ENCODE measurements at places on chromosomes 5 and 9.

- DNase-seq: no peak
Measured at GRCh38 chr9:19371942-19372341, 8.1 kb downstream of the RPS6 start.

DNA sequence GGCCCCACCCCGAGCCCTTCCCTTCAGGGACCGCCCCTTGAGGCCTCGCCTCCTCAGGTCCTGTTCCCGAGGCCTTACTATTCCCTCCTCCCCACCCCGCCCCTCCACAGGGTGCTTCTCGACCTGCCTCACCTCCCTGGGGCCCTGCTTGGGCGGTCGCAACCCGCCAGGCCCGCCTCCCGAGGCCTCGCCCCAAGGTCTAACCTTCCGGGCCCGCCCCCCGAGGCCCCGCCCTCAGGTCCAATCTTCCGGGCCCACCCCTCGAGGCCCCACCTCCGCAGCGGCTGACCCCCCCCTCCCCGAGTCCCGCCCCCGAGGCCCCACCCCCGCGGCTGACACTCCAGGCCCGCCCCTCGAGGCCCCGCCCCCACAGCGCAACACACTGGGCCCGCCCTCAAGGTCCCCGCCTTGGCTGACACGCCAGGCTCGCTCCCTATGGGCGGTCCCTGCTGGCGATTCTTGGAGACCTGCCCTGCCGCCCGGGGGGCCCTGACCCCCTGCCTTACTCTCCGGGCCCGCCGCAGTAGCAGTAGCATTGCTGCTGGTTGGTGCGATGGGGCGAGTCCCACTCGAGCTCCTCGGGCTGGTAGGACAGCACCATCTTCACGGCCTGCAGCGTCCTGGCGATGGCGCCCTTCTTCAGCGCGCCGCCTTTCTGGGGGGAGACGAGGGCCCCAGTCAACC lies 8.2 kb downstream of the PHF19 start:
- DNase-seq: peak; percentile 95

GRCh38 chr9:121750259-121750714 lies 98.9 kb downstream of the DAB2IP start:
- no peak for DNase-seq

- no peak for DNase-seq
Measured at GRCh38 chr5:116872986-116873385, 298.4 kb upstream of the SEMA6A start.

GRCh38 chr5:1962619-1963355 lies 80.1 kb upstream of the IRX4 start:
- DNase-seq: no peak

- DNase-seq: no peak
Measured at GRCh38 chr9:128684065-128684324, 5.0 kb upstream of the SET start.

GRCh38 chr9:3027210-3027609 lies 183.3 kb upstream of the PUM3 start:
- no peak for DNase-seq

DNA sequence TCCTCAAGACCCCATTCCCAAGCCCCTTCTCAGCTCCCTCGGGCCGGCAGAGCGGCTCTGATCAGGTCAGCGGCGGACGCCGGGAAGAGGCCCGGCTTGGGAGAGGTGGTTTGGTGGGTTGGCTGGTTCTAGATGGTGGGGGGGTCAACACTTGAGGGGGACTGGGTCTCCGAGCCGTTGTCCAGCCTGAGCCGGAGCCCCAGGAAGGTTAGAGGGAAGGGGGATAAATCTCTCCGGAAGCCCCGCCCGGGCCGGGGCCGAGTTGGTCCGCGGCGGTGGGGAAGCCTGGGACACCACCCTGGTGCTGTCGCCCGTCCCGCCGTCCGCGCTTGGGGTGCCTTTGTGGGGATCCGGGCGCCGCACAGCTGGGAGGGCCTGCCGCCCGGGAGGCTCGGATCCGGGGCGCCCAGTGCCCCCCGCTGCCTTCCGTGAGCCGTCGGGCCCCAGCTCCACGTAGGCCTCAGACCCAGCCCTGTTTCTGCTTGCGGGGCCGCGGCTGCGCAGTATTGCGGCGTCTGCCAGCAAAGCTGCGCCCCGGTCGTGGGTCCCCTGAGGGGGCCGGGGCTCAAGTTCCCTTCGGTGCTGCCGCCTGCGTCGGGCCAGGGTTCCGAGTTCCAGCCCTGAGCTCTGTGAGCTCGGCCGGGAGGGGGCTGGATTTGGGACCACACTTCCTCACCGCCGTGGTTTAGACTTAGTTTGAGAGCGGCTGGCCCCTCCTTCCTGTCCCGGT lies 542 bp upstream of the TRIM52 start:
- DNase-seq: peak; percentile 66

DNA sequence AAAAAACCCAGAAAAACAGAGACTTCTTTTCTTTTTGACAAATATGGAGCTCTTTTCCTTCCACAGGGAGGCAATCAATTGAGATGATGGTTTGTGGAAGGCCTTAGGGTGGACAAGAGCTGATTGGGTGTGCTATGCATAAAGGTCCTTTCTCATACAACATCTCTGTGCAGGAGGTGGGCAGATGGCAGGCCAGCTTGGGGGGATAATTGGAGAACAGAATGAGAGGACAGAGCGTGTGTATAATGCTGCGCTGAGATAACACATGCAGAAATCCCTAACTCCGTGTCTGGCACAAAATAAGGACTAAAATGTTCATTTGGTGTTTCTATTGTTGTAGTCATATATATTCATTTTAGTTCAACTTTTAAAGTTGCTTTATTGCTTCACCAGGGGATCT lies 159.0 kb upstream of the MEF2C start:
- no peak for DNase-seq

DNA sequence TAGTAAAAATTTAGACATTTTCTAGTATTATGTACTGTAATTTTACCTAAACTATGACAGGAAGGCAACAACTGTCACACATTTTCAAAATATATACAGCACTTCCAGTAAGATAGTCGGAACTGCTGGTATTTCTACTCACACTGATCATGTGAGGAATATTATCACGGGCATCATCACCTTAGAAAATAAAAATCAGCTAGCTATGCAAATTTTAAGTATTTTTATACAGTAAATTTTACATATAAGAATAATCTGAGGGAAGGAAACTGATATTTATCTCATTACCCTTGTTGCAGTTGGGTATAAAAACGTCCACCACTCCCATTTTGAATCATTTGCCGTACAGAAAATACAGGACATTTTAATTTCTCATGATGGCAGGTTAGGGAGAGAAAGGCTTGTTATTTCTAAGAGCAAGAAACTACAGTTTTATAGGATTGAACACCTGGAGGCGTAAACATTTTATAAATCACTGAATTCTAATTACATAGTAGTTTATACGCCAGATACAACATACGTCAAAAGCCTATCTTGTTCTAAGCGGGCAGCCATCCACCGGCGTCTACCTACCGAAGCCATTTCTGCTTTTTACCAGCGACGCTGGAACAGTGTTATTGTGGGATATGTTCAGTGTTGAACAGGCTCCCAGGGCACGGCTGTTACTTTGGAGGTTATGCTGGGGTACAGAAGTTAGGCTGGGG lies 729 bp upstream of the TNPO1 start:
- peak; percentile 4 for DNase-seq

- DNase-seq: peak; percentile 37
Measured at GRCh38 chr5:78467752-78468357, 107.4 kb downstream of the SCAMP1 start.

- no peak for DNase-seq
Measured at GRCh38 chr9:112007575-112008240, 111.1 kb downstream of the UGCG start.

GRCh38 chr5:61306531-61307131 lies 25.4 kb upstream of the ZSWIM6 start:
- DNase-seq: no peak

DNA sequence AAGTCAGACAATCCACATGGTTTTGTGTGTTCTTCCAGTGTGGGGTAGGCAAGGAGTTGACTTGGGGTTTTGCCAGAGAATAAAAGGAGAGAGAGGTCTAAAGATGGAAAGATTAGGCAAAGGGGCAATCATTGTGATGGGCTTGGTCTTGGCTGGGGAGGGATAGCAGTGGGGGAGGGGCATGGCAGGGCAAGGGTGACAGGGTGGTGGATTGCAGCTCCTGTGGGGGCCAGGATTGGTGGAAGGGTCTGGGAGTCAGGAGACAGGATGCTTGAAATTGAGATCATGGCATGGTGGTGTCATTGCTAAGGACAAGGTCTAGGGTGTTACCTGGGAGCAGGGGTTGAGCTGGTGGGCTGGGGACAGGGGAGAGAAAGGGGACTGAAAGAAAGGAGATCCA lies 57.6 kb downstream of the ZNF618 start:
- DNase-seq: no peak

GRCh38 chr5:10649666-10650380 lies 86.0 kb downstream of the ANKRD33B start:
- no peak for DNase-seq

DNA sequence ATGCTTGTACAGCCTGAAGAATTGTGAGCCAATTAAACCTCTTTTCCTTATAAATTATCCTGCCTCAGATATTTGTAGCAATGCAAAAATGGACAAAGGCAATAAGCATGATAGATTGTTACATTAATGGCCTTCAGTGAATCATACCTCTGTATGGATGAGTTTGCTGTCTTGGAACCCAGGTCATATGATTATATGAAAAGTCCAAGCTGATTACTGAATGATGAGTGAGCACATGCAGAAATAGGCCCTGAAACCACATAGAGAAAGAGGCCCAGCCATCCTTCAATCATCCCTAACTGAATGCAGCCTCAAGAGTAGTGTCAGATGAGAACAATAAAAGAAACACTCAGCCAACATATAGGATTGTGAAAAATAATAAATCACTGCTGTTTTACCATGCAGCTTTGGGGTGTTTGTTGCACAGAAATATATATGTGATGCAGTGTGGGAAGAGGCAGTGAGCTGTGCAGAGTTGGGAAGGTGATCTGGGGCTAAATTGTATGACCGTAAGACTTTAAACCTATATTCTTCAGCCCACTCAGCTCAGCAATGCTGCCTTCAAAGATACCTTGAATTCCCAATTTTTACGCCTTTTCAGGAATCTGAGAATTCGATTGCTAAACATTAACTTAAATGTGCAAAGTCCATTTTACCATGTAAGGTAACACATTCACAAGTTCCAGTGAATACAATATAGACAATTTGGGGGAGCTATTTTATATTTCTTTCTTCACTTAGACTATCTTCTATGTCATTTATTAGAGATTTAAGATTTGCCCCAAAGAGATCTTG lies 36.3 kb upstream of the SHISAL2B start:
- no peak for DNase-seq

GRCh38 chr5:27854243-27854852 lies 816.0 kb upstream of the CDH9 start:
- DNase-seq: no peak

GRCh38 chr5:55530669-55531068 lies 4.1 kb downstream of the PLPP1 start:
- DNase-seq: no peak

- no peak for DNase-seq
Measured at GRCh38 chr9:128937310-128938165, 9.9 kb downstream of the DOLK start.

DNA sequence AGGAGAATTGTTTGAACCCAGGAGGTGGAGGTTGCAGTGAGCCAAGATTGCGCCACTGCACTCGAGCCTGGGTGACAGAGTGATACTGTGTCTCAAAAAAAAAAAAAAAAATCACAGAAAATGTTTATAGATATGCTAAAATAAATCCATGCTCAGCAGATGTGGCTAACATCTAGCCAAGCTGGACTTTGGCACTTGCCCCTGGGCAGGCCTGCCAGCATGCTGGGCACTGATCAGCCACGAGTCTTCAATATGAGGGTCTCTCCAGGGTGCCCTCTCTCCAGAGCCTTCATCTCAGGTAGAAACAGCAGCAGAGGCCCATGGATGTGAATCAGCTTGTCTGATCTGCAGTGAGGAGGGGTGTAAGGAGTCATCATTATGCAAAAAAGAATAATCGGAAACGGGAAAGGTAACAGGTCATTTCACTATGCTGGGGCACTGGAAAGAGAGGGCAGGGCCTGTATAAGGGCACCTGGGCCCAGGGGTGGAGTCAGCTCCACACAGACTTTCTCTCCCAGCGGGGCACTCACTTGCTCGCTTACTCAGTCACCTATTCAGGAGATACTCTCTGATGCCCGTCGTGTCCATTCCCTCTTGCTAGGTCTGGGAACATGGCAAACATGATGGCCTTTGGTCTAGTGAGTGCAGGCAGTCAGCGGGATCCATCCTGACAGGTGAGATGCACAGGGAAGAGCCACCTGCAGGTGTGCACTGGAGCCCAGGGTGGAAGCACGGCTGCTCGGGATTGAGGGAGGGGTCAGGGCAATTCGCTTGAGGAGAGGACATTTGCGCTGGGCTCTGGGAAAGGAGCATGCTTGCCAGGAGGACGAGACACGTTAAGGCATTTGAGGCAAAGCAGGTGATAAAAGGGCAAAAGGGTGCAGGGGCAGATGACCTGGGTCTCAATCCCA lies 17.1 kb downstream of the RNF44 start:
- no peak for DNase-seq

GRCh38 chr9:126365780-126366179 lies 39.2 kb downstream of the MVB12B start:
- DNase-seq: no peak

DNA sequence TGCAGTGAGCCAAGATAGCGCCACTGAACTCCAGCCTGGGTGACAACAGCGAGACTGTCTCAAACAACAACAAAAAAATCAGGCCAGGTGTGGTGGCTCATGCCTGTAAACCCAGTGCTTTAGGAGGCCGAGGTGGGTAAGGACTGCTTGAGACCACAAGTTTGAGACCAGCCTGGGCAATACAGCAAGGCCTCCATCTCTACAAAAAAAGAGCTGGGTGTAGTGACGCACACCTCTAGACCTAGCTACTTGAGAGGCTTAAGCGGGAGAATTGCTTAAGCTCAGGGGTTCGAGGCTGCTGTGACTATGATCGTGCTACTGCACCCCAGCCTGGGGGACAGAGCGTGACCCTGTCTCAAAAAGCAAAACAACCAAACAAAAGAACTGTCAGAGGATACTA lies 39.9 kb upstream of the MTMR12 start:
- DNase-seq: no peak

DNA sequence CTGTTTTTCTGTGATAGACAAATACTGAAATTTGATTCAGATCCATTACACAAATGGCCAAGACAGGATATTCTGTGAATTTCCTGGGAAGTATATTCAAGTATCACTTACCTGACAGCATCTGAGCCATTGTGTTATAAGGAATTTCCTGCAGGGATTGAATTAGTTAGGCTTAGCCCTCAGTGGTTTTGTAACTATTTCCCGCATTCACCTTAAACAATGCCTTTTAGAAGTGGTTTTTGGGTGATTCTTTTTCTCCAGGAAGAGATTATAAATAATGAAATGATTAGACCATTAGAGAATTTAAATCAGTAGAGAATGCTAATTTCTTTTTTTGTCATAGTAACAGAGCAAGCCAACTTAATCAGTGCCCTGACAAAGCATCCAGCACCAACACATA lies 30.6 kb downstream of the ITGA1 start:
- DNase-seq: no peak

- no peak for DNase-seq
Measured at GRCh38 chr9:136058801-136059302, 36.2 kb downstream of the NACC2 start.

- DNase-seq: no peak
Measured at GRCh38 chr5:135194573-135195269, 160.7 kb upstream of the PITX1 start.
